ENCODE measurements at places on chromosomes 1 and 21.

DNA sequence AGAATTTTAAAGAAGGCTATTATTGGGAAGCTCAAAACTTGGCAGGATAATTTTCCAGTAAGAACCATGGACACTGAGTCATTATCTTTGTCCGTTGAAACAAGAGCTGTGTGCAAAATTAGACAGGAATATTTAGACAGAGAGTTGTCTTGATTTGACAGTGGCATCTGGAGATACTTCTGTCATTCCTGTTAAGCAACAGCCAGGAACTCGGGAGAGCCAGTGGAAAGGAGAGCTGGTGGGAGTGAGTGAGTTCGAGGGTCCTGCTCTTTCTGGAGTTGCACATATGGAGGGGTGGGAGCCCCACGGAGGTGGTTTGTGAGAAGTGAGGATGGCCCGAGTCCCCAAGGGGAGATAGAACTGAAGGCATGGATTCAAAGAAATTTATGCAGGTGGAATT is 3.1 kb downstream of the COQ8A start:
- no peak for DNase-seq

DNA sequence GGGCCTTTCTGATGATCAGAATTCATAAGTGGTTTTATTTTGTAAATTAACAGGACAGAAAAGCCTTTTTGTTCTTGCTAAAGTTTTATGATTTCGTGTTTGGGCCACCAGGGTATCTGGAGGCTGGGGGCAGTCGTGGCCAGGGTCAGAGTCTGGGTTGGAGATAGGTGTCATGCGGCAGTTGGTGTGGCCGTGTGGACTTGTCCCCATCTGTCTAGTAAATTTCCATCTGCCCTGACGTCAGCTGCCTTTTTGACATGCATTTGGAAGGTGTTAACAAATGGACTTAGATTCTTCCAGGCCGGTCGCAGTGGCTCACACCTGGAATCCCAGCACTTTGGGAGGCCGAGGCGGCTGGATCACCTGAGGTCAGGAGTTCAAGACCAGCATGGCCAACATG is 56.8 kb downstream of the SKI start:
- DNase-seq = no peak

DNA sequence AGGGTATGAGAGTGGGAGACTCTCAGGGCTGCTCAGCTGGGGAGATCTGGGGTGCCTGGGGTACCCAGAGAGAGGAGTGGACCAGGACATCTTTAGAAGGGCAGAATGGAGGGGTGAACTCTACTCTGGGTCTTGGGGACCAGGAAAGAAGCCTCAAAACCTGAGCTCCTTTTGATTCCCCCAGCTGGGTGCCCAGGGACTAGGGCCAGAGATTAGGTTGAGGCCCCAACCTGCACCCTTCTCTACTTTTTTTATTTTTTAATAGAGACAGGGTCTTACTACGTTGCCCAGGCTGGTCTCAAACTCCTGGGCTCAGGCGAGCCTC is 1.9 kb downstream of the PDZK1IP1 start:
- no peak for DNase-seq

DNA sequence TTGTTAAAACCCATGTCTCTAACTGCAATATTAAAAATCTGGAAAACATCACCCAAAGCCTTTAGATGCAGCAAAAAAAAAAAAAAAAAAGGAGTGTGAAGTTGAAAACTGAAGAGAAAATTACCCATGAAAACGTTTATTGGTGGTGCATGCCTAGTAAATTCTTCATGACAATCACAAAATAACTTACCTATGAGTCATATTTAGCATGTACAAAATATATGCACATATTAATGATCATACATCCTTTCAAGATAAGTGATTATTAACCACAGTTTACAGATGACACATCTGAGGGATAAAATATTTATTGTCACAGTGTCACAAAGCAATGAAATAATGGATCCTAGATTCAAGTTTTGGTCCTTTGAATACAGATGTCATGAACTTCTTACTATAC is 505.2 kb upstream of the NR5A2 start:
- DNase-seq = no peak

DNA sequence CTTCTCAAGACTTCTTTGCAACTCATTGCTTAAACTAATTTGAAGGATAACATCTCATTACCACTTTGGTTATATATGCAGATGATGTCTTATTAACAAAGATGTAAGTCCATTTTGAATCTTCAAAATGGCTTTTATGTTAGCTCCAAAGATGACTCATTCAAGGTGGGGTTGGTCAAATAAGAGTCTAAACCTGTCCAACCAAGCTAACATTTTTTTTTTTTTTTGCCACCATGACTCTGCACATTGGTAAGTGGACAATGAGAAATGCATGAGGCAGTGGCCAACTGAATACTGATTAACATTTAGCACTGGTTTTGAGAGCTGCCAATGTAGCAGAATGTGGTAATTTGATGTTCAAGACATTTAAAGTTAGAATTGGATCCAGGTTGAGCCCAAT is 278 bp upstream of the KRTAP27-1 start:
- no peak for DNase-seq

DNA sequence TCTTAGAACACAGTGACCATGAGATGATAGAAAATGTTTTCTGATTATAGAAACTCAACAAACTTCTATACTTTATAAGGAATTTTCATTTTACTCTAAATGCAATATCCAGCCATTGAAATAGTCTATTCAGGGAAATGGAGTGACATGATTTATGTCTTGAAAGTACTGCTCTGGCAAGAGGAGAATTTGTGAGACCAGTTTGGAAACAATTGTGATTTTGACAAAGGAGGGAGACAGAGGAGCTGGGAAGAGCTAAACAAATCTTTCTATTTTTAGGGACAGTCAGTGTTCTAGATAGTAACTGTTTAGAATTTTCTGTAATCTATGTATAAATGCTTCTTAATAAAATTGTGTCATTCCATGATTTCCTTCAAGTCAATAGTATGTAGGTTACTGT is 252.3 kb downstream of the FMN2 start:
- no peak for DNase-seq

- no peak for DNase-seq
Observed at GRCh38 chr1:226762988-226763904, 24.2 kb upstream of the ITPKB start.

DNA sequence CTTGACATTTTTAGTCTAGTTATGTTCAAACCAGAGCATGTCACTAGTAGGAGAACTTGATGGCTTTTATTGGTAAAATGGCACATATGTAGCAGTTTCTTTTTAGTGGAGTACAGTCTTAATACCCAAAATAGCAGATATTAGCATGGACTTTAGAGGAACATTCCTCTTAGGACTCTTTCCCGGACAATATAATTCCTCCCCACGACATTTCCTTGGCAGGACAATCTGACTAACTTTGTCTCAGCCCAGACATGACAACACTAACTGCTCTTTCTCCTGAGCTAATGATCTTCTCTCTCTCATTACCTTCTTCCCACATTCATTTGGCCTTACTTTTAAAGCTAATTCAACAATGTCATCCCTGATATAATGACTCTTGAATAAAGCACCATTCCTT is 62.5 kb downstream of the ADAMTS1 start:
- DNase-seq = no peak

GRCh38 chr1:6386371-6386949 is 7.1 kb downstream of the ACOT7 start:
- DNase-seq = no peak

DNA sequence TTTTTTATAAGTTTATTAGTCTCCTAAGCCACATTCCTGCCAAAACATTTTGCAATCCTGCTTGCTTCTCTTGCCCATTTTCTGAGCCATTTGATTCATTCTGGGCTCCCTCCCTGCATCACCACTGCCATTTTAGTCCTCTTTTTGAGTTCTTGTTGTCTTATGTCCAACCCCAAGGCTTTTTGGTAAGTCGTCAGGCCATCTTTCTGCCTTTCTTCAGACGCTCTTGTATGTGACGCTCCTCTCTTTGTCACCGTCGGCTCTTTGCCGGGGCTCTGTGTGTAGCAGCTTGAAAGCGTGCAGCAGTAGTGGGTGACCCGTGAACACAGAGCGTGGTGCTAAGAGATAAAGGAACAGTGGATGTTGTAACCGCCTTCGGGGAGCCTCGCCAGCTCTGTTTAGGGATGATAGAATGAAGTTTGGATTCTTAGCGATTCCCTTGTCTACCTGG is 14.6 kb downstream of the HUNK start:
- no peak for DNase-seq

DNA sequence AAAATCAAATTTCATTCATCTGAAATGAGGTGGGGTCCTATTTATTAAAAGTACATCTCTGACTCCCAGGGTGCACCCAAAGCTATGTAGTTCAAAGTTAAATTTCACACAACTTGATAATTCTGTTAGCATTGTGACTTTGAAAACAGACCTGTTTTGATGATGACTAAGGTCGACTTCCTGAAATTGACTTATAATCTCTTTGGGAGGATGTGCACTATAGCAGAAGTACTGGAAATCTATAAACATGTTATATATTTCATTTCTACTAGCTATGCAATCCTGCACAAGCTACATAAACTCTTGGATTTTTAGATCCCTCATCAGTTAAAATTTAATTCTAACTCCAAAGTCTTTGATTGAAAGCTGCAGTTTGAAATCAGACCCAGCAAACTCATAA is 507.6 kb downstream of the NEGR1 start:
- no peak for DNase-seq

GRCh38 chr1:119329541-119330461 is 38.8 kb upstream of the HAO2 start:
- no peak for DNase-seq

DNA sequence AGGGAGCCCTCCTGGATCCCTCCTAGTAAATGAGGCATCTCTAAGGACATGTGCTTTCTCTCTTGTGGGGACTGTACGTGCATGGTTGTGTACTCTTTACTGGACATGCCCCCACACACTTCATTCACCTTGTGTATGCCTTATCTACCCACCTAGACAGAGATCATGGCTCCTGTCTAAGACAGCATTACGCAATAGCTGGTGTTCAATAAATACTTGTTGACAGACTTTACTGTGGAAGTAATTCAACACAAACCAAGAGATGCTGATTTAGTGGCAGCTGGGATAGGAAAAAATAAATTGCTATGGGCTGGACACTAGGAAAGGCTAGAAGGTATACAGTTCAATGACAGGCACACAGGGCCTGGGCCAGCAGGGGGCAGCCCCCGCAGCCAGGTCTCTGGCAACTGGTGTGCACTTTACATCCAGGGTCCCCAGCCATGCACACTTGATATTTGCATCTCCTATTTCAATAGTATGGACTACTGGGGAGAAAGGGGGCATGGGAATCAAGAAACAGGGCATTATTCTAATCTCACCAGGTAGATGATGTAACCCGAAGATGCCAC is 24.2 kb downstream of the TRABD2B start:
- no peak for DNase-seq

GRCh38 chr1:150484431-150484830 is 2.8 kb upstream of the TARS2 start:
- no peak for DNase-seq

- no peak for DNase-seq
Observed at GRCh38 chr21:28480470-28480869, 512.2 kb downstream of the LTN1 start.

- DNase-seq = no peak
Observed at GRCh38 chr1:212375986-212376385, 38.7 kb downstream of the PACC1 start.

- DNase-seq = no peak
Observed at GRCh38 chr1:29444782-29445729, 208.7 kb downstream of the PTPRU start.

DNA sequence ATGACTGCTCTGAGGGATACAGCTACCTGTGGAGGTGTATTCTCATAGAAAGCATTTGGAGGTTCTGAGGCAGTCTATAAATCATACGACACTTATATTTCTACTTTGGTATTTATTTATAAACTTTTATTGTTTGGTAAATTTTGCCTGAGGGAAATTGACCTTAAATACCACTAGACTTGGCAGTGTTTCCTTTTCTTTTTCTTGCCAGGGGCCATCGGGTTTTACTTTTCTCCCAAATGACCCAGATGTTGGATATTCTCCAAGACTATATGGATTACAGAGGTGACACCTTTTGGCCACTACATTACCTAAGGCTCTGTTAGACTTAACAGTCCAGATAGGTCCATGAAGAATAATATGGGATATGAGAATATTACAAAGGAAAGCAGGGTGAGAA is 28.2 kb downstream of the CHD1L start:
- no peak for DNase-seq

- DNase-seq = peak; percentile 23
Observed at GRCh38 chr21:43864313-43864961, 586 bp upstream of the AGPAT3 start.

DNA sequence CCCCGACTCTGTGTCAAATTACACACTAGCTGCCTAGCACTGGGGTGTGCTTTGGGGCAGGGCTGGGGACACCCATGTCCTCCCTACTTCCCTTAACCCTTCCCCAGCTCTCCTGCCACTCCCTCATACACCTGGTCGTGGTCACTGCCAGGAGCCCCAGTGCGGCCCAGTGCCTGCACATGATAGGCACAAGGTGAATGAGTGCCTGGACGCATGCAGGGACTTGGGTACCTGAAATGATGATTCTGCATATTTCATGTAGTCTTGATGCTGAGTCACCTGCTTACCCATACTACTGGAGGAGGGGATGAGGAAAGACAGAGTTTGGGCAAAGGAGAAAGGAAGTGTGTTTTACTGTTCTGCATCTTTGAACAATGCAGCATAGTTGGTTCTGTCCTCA is 1.5 kb upstream of the VANGL2 start:
- no peak for DNase-seq

DNA sequence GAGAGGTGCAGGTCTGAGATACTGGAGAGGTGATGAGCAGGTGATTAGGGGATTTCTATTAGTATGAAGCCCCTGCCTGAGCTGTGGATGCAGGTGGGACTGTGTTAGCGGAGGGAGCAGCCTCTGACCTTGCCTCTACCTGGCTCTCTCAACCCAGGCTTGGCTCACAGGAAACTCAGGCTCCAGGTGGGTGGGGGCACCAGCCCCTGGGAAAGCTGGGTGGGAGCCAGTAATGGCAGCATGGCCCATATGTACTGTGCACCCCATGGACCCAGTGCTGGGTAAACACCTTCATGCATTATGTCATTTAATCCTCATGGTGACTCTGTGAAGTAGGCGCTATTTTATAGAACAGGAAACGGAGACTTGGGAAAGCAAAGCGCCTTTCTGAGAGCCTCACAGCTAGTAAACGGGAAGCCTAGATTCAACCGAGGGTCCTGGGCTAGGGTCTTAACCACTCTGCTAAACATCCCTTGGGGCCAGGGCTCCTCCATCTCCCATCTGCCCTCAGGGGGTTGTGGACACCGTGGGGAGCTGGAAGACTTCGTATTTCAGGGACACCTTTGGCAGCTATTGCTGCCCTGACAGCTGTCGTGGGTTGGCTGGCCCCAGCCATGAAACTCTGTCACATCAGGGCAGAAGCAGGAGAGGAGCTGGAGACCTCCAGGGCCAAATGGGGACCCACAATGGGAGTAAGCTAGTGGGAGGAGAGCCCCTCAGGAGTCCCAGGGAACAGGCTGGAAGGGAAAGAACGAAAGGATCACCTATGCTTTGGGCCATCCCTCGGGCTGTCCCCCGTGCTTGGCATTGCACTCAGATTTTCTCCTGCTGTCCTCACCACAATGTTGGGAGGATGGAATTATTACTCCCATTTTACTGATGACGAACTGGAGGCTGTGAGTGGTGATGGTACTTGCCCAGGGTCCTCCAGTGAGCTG is 59.6 kb upstream of the CSF3R start:
- DNase-seq = no peak

- no peak for DNase-seq
Observed at GRCh38 chr1:24903560-24903954, 26.5 kb downstream of the RUNX3 start.

Data from stimulated activated CD4-positive, alpha-beta T cell treated with anti-CD3 and anti-CD28 coated beads, Interleukin-2, amount 100 ng/mL, for 48 hours (primary cell).